ENCODE measurements at places on chromosomes 2 and 18. TPM values are rescaled to one million over a fixed set of nuclear protein-coding genes. Genes with fewer than 3 reads are reported as not detected.
A peak's percentile ranks its signal among the peaks of the same experiment; 100 is the strongest.

- no peak for DNase-seq
Observed at GRCh38 chr2:149442346-149442745, 112.0 kb downstream of the LYPD6 start.

- DNase-seq: no peak
Observed at GRCh38 chr2:223701761-223702160, 99.6 kb upstream of the SCG2 start.

GRCh38 chr2:119519057-119519408 lies 5.2 kb downstream of the SCTR start:
- DNase-seq: no peak

- DNase-seq: no peak
Observed at GRCh38 chr2:112644933-112645309, 818 bp upstream of the SLC20A1 start.

DNA sequence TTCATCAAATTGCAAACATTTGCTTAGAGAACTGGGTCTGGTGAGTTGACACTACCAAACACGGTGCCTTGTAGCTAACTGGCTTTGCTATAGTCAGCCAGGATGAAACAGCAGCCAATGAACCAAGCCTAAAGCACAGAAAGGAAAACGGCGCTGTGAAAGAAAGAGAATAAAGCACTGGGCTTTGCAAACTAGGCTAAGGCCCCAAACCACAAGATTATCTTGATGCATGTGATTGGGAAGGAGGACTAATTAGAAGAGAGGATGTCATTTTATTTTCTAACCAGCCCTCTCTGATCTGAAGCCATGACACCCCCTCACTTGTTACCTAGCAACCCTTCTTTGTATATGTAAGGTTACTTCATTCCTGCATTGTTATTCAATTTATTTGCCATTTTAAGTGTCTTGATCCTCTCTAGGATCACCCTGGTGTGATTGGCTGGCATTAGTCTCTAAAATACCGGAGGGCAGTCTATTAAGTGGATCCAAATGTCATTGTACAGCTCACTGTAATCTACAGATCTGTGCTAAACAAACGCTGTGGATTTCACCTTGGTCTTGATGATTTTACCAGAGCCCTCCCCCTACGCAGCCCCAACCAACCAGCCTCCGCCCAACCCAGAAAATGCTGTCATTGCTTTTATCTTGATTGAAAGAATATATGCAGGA lies 395.4 kb upstream of the ACVR2A start:
- DNase-seq: no peak

DNA sequence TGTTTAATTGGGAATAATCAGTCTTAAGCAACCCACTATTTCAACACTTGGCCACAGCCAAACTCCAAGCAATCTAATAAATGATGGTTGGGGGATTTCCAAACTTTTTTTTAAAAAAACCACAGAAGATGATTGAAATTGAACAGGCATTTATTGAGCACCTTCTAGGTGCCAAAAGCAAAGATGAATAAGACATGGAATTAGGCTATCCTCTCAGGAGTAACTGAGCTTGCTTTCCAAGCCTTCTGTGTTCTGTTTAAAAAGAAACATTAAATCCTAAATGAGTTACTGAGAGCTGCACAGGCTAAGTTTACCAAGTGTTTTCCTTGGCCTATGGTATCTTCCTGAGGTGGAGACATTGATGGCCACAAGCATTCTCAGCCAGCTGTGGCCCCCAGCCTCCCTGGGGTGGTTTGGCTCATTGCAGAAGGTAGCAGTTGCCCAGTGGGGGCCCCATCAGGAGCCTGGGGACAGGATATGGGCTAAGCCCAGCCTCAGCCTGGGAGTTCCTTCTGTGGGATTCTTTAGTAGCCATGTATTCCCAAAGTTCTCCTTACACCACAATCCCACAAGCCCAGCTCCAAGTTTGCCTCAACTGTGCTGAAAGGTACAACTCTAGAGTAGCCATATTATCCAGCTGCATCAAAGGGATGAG lies 174.3 kb downstream of the C1D start:
- no peak for DNase-seq

GRCh38 chr2:11910971-11911370 lies 164.5 kb downstream of the LPIN1 start:
- DNase-seq: no peak

Gene OSBPL6
- total RNA-seq: 6.3 TPM

GRCh38 chr2:101743288-101743687 lies 45.8 kb downstream of the MAP4K4 start:
- DNase-seq: no peak

DNA sequence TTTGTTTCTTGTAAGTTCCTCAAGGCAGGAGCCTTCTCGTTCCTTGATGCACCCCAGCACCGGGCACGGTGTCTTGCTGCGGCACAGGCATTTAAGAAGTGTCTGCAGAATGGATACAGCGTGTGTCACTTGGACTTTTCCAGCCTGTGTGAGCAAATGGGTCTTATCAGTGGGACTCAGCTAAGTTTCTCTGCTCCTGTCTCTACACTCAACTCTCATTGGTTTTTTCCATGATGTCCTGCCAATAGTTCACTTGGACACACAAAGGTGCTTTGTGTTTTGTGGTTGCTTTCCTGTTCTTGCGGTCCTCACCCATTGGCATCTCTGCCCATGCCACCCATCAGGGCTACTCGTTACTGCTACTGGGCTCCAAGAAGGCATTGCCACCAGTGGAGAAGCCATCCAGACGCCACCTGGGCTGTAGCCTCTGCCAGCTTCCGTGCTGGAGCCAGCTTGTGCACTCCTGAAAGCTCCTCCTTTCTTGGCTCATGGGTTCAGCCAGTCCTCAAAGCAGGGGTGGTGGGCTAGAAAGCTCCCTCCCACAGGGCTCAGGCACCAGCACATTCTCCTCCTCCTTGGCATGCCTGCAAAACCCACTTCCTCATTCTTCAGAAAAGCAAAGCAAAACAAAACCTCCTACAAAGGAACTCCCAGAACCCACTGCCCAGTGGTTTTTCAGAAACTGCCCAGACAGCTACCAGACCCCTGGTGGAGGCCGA lies 41.4 kb downstream of the IL1R2 start:
- DNase-seq: peak; percentile 71

GRCh38 chr18:12238826-12239225 lies 15.3 kb upstream of the CIDEA start:
- DNase-seq: no peak

- no peak for DNase-seq
Observed at GRCh38 chr2:223925106-223925505, 20.0 kb downstream of the WDFY1 start.

DNA sequence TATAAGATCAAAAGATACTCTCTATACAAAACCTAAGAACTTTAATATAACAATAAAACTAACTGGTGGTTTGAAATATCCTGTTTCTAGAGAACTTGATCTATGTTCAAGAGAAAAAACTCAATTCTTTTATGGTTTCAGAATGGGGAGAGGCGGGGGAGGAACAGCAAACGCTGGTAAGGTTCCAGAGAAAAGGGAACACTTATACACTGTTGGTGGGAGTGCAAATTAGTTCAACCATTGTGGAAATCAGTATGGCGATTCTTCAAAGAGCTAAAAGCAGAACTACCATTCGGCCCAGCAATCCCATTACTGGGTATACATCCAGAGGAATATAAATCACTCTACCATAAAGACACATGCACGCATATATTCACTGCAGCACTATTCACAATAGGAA lies 17.2 kb downstream of the FAM98A start:
- no peak for DNase-seq

DNA sequence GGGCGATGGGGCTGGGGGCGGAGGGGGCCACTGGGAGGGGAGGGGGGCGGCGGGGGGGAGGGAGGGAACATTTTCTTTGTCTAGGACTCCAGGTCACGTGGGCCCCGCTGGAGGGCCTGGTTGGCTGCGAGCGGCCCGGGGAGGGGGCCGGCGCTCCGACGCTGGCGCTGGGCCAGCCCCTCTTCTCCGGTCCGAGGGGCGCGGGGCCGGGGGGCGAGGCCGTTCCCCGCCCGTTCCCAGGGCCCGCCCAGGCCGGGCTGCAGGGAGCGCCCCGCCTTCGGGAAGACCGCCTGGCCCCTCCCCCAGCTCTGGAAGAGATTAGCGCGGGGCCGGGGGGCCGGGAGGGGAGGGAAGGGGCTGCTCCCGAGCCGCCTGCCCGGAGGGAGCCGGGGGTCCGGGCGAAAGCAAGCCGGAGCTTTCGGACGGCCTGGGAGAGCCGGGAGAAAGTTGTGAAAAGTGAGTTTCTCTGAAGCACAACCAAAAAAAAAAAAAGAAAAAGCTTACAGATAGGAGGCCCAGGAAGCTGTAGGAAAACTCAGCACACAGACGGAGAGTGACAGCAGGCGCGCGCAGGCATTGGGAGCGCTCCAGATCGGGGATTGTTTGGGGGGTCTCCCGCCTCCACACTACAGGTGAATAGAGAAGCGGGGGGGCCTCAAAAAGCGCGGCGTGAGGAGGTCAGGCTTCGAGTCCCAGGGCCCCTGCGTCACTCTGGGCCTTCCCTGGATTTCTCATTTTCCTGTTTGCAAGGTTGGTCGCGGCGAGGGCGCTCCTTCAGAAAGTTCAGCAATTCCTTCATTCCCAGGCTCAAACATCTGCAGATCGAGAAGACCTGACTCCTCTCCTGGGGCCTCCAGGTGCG lies 84.1 kb upstream of the POMC start:
- DNase-seq: peak; percentile 59

- DNase-seq: no peak
Observed at GRCh38 chr2:164928101-164928673, 27.1 kb downstream of the SLC38A11 start.

DNA sequence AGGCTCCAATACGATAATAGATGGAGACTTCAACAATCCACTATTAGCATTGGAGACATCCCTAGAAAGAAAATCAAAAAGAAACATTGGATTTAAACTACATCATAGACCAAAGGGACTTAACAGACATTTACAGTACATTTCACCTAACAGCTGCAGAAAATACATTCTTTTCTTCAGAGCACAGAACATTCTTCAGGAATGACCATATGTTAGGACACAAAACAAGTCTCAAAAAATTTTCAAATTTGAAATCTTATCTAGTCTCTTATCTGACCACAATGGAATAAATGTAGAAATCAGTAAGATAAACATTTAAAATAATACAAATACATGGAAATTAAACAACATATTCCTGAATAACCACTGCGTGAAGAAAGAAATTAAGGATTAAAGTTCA lies 68.7 kb downstream of the STRADB start:
- DNase-seq: no peak

GRCh38 chr2:24471662-24472061 lies 19.4 kb upstream of the NCOA1 start:
- DNase-seq: no peak

DNA sequence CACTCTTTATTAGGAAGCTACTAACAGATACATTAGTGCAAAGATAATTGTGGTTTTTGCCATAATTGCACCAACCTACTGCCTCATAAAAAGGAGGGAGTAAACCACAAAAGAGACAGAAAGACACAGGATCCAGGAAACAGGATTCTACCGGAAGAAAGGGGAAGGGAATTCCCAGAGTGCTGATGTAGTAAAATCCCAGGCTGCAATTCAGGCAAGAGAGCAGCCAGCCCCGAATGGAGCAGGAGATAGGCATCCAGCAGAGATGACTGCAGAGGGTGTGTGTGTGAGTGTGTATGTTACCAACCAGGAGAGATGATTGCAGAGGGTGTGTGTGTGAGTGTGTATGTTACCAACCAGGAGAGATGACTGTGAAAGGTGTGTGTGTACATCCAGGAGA lies 84.4 kb downstream of the KCNS3 start:
- no peak for DNase-seq

DNA sequence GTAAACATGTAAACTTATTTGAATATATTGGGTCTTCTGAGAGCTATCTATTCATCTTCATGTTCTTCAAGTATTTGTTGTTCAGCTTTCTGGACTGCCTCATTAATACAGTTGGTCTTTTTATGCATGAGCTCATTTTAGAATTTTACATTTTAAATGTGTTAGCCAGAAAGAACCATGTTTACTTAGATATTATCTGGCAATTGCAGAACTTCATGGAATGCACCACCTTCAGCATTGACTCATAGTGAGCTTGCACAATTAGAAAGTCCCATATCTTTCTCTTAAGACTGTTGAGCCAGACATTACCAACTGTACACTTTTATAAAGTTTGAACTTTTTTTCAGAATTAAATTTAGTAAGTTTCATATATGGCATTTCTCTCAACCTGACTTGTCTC lies 536.7 kb downstream of the RIT2 start:
- no peak for DNase-seq

Measured in mucosa of gallbladder (tissue), 1 donor.